ENCODE measurements at places on chromosomes 5 and 9.
A peak's percentile ranks its signal among the peaks of the same experiment; 100 is the strongest.

- no peak for DNase-seq
- H3K4me1 ChIP-seq = peaks cover 35% of the 10 kb centered on the region
- H3K27ac ChIP-seq = peak overlapping the region; percentile 87
- no peaks in the 10 kb centered on the region for H3K27me3 ChIP-seq
- H3K4me3 ChIP-seq = peak overlapping the region; percentile 66
Observed at GRCh38 chr5:132776131-132776937, 705 bp downstream of the SEPTIN8 start.

DNA sequence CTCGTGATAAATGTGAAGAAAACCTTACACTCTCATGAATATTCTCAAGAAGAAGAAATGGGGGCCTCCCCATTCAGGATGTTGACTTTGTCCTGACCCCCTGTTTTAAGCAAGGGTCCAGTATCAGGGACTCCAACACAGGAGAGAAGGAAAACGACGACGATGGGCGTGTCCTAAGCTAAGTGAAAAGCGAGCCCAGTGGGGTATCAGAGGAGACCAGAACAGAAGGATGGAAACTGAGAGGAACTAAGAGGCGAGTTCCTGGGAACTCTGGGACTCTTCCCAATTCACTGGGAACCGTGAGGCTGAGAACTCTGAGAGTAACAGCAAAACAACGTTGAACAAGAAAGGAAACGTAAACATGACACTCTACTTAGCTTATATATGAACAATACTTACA, 14.6 kb downstream of the RETREG1 start:
- no peaks in the 10 kb centered on the region for H3K4me1 ChIP-seq
- H3K27me3 ChIP-seq = no peaks in the 10 kb centered on the region
- DNase-seq = no peak
- H3K4me3 ChIP-seq = no peak overlapping the region

DNA sequence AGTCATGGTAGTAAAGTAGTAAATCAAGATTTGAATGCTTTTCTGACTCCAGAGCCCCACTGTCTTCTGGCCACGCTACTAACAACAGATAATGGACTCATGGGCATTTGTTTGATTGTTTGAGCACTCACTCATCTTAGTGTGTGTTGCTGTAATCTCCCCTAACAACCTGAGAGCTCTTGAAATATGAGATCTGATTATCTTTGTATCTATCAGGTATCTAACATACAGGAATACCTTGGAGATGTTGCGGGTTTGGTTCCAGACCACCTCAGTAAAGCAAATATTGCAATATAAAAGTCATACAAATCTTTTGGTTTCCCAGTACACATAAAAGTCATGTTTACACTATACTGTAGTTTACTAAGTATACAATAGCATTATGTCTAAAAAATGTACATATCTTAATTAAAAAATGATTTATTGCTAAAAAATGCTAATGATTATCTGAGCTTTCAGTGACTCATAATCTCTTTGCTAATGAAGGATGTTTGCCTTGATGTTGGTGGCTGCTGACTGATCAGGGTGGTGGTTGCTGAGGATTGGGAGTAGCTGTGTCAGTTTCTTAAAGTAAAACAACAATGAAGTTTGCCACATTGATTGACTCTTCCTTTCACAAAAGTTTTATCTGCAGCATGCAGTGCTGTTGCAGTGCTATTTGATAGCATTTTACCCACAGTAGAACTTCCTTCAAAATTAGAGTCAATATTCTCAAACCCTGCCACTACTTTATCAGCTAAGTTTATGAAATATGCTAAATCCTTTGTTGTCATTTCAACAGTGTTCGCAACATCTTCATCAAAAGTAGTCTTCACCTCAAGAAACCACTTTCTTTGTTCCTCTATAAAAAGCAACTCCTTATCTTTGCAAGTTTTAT, 92.2 kb downstream of the ZNF462 start:
- no peak for DNase-seq
- no peaks in the 10 kb centered on the region for H3K4me1 ChIP-seq
- H3K27me3 ChIP-seq = no peaks in the 10 kb centered on the region
- H3K36me3 ChIP-seq = no peaks in the 10 kb centered on the region
- no peak overlapping the region for H3K4me3 ChIP-seq

DNA sequence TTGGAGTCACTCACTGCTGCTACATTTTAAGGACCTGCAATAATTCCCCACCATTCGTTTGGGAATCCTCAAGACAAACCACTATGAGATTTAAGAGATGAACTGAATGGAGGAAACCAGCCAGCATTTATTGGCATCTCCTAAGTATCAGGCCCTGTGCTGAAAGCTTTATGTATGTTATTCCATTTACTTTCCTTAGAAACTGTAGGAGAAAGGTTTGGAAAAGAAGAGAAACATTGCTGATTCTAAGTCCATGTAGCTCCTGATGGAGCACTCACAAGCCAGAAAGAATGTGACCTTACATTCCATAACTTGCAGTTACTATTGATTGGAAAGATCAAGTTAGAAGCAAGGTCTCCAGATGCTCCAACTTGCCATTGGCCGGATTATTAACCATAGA, 267.4 kb downstream of the GAS1 start:
- no peak overlapping the region for H3K27ac ChIP-seq
- no peak for DNase-seq
- no peak overlapping the region for H3K4me3 ChIP-seq
- H3K27me3 ChIP-seq = no peaks in the 10 kb centered on the region

- no peaks in the 10 kb centered on the region for H3K27me3 ChIP-seq
- no peaks in the 10 kb centered on the region for H3K4me1 ChIP-seq
- peak; percentile 33 for DNase-seq
Observed at GRCh38 chr9:132381966-132382541, 24.6 kb downstream of the TTF1 start.
